ENCODE measurements at places on chromosomes 5 and 9.

- no peak for DNase-seq
Observed at GRCh38 chr9:134918646-134919045, 934 bp upstream of the FCN1 start.

DNA sequence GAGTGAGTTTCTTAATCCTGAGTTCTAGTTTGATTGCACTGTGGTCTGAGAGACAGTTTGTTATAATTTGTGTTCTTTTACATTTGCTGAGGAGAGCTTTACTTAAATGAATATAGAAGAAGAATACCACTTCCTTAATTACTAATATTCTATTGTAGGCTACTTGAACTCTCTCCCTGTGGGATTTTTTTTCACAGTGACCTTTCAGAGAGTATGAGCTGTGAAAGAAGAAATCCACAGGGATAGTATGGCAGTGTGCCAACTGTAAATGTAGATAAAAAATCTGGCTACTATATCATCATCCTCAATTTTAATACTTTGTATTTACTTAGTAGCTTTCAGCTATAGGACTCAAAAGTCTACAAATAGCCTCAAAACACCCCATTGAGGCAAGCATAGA, 67.3 kb downstream of the COMMD10 start:
- no peak for DNase-seq

DNA sequence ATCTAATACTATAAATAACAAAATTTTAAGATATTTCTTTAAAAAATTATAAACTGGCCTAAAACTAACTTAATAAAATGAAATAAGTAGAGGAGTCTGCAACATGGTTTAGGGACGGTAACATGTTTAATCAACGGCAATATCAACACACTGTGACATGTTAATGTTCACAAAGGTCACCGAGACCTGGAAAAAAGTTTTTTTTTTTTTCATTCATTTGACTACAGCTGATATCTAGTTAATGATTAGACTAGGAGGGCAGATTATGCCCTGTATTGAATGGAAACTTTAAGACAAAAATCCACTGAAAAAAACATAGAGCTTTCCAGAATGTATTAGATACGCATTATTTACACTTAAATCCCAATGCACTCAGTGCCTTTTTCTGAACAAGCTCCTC, 67.0 kb upstream of the CDK5RAP2 start:
- DNase-seq: no peak

DNA sequence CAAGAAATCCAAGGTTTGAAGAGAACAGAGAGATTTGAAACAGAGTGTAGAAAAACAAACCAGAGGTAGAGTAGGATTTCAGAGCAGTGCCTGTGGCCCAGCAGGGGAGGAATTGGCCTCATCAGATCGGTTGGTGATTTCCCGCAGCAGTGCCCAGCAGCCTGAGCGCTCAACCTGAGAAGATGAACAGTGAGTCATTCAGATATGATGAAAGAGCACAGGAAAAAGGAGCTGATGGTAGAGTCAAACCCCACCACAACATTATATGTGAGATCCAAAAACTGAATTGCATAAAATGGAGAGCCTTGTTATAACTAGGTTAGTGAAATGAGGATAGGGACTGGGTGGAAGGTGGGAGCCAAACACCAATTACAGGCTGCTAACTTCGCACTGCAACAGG, 248.9 kb downstream of the PIK3R1 start:
- no peak for DNase-seq

GRCh38 chr5:94503677-94504076, 114.7 kb downstream of the KIAA0825 start:
- no peak for DNase-seq

DNA sequence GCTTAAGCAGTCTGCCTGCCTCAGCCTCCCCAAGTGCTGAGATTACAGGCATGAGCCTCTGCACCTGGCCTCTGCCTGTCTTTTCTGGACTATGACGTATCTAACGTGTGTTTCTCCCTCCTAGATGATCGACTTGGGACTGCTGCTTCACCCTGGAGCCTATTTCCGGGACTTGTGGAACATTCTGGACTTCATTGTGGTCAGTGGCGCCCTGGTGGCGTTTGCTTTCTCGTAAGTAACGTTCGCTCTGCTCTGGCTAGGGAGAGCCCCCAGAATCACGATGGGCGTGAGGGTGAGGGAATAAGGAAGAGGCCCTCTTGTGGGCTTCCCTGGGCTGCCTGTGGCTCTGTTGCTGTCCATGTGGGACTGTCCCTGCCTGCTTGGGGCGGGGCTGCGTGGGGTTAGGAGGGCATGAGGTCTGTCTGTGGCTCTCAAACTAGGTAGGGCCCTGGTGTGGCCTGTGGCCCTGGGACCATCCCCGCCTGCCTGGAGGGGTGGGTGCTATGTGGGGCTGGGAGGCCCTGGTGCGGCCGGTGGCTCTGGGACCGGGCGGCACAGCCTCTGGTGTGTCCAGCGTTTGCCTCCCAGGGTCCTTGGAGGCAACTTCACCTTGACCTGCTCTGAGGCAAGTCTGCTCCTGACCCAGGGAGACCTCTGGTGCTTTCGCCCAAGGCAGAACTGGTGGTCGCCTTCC, 171.7 kb downstream of the CACNA1B start:
- DNase-seq: no peak

DNA sequence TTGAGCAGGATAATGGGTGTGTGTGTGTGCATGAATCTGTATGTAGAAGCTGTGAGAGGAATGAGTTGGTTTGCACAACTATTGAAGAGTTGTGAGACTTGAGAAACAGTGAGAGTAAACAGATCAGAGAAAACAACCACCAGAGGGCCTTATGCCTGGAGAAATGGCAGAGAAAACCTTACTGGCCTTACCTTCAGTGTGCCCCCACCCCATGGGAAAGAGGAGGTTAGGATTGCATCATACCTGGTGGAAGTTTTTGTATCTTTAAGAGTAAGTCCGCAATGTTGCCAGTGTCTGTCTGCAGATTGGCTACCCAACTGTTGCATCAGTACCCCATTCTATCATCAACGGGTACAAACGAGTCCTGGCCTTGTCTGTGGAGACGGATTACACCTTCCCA, 1909.4 kb upstream of the WWC1 start:
- DNase-seq: no peak

Data from activated naive CD4-positive, alpha-beta T cell (primary cell).